Stomach (tissue), 19 donors: ENCODE measurements at places on chromosomes 11 and 22. TPM values are rescaled to one million over a fixed set of nuclear protein-coding genes. Genes with fewer than 3 reads are reported as not detected.
A peak's percentile ranks its signal among the peaks of the same experiment; 100 is the strongest.

- peak; percentile 57 for DNase-seq
Measured at GRCh38 chr22:44024288-44024921, at the start of gene PARVB. Gene PARVB, plus strand, starts transcription at chr22:44024302. Its CDS starts 38 bp downstream, at chr22:44024340.

ANGPTL5 gene
- total RNA-seq, result not detected

TMPRSS13 gene
- total RNA-seq, result 2.2 TPM

GRCh38 chr11:130063451-130063850, 6.2 kb upstream of the APLP2 start:
- DNase-seq, result no peak

DNA sequence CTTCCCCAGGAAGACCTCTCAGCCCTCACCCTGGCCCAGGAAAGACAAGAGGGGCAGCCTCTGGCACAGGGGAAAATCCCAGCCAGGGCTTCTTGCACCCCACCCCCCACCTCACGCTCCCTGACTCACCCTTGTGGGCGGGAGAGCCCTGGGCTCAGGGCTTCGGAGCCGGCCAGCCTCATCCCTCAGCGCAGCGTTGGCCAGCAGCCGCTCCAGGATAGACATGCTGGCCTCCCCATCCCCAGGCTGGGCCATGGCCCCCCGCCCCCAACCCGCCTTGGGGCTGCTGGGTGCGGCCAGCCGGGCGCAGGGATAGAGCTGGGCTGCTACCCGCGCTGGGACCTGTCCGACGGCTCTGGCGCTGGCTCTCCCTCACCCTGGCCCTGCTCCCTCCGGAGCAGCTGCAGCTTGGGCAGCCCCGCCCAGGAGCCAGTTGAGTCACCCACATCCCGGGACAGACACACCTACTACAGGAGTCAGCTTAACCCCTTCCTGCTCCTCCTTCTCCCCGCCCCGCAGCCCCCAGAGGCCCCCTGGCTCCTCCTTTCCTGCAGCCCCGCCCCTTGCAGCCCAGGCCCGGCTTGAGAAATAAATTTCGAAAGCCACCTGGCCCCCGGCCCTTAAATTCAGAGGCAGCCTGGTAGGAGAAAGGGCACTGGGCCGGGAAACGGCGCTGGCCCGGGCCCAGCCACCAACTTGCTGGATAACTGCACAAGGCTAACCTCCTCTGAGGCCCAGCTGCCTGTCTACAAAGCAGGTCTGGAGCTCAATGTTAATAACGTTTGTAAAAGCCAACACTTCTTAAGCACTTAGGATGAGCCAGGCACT, 13.4 kb downstream of the TNKS1BP1 start:
- peak; percentile 94 for DNase-seq

GRCh38 chr11:1196516-1197391, 26.1 kb upstream of the MUC5B start:
- DNase-seq, result peak; percentile 24

DNA sequence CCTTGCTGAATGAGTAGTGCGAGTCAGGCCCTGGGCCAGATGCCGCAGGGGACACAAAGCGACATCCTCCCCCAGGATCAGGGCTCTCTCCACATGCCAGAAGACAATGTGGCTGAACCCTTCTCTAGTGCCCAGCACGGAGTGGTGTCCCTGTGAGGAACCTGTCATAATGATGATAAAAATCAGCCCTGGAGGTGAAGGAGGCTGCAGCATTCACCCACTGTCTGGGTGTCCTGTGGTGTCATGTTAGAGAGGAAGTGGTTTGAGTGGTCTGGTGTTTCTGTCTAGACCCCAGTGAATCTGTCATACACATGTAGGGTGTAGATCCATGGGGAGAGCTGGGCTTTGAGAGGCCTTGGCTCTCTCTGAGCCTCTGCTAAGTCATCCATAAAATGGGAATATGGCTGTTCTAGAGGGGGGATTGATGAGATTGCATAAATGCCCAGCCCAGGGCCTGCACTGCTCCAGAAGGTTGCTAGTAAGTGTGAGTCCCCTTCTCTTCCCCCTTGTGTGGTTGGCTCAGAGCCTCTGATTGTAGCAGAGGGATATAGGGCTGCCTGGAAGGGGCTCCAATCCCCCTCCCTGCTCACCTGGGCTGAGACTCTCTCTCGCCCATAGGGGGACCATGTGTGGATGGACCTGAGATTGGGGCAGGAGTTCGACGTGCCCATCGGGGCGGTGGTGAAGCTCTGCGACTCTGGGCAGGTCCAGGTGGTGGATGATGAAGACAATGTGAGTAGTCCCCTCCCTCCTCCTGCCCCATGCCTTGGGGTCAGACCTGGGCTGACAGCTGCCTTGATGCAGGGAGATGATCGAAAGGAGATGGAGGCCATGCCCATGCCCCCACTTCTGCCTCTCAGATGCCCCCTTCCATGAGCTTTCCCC, 14.3 kb downstream of the MYO7A start:
- no peak for DNase-seq

NRIP3 gene
- not detected for total RNA-seq

DNA sequence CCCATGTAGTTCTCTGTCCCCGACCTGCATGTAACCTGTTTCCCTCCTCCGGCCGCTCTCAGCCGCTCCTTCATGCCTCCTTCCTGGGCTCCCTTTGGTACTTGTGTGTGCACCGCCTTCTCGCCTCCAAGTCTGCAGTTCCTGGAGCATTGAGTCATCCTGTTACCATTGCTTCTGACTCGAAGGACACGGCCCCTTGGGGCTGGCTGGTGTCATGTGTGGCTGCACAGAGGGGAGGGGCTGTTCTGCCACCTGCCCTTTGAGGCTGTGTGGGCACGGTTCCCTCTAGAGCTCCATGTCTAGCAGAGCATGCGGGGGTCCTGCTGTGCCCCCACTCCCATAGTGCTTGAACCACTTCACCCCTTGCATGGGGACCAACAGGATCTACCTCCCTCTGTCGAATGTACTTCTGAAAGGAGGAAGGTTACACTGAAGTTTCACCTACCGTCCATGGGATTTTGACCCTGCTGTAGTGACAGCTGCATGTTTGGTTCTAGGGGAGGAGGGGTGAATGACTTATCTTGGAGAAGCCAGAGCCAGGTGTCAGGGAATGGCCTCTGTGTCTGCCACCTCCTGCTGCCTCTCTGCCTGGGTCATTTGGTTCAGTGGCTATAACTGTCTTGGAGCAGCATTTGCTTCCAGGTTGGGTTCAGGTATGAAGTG, 39.6 kb downstream of the BCR start:
- peak; percentile 51 for DNase-seq

GRCh38 chr11:34744511-34744910, 123.6 kb downstream of the EHF start:
- no peak for DNase-seq

- no peak for DNase-seq
Measured at GRCh38 chr22:19873138-19873959, 18.7 kb upstream of the GNB1L start.

DNA sequence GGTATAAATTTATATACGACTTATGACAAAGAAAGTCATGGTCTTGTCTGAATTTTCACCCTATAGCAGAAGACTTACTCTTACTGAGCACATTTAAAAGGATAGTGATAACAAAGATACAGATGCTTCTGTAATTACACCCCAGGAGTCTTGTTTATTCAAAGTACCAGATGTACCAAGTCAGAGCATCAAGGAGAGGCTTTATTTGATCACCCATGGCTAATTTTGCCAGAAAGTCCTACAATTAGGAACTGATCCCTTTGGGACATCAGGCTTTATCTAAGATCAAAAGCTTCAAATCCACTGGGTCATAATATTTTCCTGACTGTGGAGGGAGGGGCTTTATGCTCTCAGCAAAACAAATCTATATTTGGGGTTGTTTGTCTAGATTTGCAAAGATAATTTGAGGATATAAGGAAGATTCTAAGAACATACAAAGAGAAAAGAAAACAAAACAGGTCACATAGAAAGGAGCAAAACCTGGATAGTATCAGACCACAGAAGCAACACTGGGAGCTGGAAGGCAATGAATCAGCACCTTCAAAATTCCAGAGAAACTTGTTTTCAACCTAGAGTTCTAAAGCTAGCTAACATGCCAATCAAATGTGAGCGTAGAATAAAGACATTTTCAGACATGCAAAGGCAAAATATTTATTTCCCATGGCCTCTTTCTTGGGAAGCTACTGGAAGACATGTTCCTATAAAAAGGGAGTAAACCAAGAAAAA, 124.8 kb upstream of the CSNK2A3 start:
- no peak for DNase-seq

BIK gene
- total RNA-seq, result 29.2 TPM

DNA sequence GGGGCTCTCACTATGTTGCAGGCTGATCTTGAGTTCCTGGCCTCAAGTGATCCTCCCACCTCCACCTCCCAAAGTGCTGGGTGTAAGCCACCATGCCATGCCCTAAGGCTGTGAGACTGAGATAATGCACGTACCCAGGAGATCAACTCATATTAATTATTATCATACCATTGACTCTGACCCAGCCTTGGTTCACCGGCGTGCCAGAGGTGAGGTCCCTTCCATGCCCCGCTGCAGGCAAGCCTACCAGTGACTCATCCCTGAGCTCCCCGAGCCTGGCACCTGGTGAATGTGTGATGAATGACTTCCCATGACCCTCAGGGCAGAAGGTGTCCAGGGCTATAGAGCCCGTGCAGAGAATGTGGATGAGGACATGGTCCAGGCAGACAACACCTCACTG, 12.1 kb downstream of the GAL3ST1 start:
- no peak for DNase-seq

MFNG gene
- total RNA-seq, result 11.2 TPM

PGR gene
- 0.37 TPM for total RNA-seq

KRTAP5-7 gene
- not detected for total RNA-seq

DNA sequence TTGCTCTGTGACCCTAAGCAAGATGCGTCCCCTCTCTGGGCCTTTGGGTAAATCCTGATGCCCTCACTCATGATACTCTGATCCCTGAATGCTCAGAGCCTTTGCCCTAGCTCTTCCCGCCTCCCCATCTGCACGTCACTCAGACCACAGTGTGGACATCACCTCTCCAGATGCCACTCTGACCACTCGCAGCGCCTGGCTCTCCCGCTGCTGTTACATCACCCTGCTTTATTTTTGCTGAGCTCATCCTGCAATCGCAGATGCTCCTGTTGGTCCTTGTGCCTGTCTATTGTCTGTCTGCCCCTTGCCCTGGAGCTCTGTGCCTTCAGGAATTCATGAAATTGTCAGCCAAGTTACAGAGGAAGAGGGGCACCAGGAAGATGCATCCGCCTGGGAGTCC, 5.5 kb downstream of the OSM start:
- DNase-seq, result no peak

- DNase-seq, result no peak
Measured at GRCh38 chr11:19912115-19912957, 199.7 kb downstream of the NAV2 start.

GRCh38 chr22:26443901-26444690, 15.0 kb downstream of the ASPHD2 start:
- no peak for DNase-seq
